ENCODE measurements at places on chromosomes 7 and 10. TPM values are rescaled to one million over a fixed set of nuclear protein-coding genes. Genes with fewer than 3 reads are reported as not detected.

DNA sequence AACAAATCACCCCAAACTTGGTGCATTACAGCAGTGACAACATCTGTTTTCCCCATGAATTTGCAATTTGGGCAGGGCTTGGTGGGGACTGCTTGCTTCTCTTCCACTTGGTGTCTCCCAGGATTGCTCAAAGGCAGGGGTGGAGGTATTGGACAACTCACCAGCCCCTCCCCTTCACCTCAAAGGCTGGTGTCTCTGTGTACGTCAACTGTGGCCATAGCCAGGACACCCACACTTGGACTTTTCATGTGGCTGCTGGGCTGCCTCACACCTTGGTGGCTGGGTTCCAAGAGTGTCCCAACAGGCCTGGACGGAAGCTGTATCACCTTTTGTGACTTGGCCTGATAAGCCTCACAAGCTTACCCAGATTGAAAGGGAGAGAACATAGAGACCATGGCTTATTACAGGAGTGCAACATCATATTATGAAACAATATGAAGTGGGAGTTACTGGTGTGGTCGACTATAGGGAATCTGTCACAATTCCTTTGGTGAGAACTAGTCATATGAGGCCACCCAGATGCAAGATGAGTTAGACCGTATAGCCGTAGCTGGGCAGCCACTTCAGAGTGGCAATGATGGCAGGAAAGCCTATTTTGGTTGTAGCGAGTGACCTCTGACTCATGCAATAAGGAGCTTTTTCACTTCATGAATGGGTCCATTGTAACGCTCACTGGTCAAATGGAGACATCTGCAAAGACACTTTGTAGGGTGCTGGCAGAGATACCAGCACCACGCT lies 187.6 kb upstream of the ITGB1 start:
- no peak for DNase-seq

DNA sequence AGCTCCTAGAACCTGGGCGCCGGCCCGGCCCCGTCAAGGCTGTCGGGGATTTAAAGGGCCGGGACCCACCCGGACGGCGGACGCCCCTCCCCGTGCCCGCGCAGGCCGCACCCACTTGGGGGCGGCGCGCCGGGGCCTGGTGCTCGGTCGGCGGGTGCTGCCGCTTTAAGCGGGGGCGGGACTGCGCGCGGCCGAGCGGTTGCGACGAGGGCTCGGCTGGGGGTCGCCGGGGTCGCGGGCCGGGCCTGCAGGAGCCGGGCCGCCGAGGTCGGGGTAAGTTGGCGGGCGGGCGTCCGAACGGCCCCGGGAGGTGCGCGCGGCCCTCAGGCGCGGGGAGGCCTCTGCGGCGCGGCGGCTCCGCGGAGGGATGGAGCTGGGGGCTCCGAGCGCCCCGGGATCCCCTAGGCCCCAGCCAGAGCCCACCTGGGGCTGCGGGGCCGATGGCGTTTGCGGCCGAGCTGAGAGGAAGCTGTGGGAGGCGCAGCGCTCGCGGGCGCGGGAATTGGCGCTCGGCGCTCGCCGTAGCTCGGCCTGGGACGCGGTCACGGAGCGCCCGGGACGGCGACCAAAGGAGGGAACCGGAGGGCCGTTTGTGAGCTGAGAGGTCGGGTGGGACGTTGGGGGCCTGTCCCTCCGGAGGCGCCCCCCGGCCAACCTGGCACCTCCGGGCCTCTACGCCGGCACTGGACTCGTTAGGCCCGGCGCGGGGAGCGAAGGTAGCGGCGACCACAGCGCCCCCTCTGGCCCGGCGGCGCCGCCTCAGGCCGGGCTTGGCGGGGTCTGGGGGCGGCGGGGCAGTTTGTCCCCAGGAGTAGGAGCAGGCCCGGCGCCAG lies at the start of gene TRRAP:
Gene TRRAP, plus strand, starts transcription at position 168 of the 833 bp plus-strand sequence. CDS start 2,619 bp downstream, outside the sequence.
- DNase-seq: peak; percentile 88

GRCh38 chr7:28774261-28774988 lies 183.7 kb downstream of the TRIL start:
- DNase-seq: no peak

DNA sequence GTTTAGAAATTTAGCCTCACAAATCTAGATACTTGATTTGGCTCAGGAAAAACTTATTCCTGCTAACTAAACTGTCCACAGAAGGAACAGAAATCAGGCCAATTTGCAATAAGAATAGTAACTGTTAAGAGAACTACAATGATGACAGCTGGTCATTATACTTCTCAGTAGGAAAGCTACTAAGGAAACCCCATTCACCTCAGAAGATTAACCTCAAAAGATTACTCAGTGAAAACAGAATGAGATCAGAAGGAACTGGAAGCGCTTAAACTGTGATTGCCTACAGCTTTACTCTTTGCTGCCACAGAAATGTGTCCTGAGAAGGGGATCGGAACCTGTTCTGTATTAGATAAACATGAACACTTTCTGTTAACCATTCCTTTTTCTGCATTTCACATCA lies 24.3 kb upstream of the DNAJB12 start:
- DNase-seq: no peak

DNA sequence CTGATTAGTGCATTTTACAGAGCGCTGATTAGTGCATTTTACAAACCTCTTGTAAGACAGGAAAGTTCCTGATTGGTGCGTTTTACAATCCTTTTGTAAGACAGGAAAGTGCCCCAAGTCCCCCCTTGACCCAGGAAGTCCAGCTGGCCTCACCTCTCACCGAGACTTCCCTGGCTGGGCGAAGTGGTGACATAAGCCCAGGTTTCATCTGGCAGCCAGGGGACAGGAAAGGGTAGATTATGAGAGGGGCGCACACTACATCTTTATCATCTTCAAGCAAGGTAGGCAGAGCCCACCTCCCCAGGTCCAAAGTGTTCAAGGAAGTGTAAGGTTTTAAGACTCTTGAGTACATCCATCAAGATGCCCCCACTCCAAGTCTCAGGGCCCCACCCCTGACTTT lies 5.5 kb upstream of the GDF10 start:
- DNase-seq: no peak

DNA sequence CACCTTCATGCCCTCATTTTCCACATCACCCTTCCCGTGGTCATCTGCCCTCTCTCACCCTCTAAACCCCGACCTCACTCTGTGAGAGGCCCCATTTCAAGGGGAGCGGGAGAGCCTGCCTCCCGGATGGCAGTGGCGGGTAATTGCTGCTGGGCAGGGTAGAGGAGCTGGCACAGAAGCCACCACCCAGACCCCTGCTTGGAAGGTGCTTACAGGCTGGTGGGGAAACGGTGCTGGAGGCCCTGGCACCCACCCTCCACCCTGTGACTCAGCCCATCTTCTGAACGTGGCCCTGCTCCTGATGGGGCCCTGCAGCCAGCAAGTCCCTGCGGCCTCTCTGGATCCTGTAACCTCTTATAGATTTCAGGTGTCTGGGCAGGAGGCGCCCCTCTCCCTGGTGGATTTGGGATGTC lies 10.6 kb upstream of the PWWP2B start:
- no peak for DNase-seq

LRRD1 gene
- total RNA-seq: not detected

DNA sequence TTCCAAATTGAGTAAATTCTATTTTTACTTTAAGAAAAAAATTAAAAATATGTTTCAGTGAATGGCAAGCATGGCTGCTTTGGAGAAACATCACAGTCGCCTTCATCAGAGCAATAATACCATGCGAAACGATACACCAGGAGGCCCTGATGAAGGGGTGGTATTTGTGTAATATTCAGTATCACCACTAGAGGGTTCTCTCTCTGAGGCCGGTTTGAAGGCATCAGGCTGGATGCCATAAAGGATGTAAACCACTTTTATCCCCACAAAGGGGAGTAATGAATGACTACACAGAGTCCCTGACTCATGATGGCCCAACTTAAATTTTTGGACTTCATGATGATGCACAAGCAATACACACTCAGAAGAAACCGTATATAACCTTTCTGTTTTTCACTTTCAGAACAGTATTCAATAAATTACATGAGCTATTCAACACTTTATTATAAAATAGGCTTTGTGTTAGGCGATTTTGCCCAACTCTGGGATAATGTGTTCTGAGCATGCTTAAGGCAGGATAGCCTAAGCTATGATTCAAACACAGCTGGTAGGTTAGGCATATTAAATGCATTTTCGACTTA lies 95.5 kb downstream of the PPP1R17 start:
- no peak for DNase-seq

CTAGE4 gene
- total RNA-seq: 0.62 TPM

DNA sequence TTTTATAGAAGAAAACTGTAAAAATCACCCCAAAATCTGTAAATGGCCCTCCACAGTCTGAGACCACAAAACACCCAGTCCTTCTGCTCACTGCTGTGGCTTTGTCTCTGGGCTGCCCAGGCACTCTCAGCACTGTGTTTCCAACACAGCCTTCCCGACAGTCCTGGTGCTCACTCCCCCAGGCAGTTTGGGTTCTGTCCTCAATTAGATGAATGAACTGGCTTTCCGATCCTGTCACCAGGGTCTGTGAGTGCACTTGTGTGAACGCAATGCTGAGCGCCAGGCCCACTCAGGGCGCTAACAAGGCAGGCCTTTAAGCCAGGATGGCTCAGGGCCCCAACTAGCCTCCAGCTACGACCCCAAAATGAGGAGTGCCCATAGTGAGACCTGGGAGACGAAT lies 3.3 kb downstream of the MAD1L1 start:
- DNase-seq: no peak

GRCh38 chr7:79876848-79877252 lies 257.8 kb upstream of the GNAI1 start:
- no peak for DNase-seq

DNA sequence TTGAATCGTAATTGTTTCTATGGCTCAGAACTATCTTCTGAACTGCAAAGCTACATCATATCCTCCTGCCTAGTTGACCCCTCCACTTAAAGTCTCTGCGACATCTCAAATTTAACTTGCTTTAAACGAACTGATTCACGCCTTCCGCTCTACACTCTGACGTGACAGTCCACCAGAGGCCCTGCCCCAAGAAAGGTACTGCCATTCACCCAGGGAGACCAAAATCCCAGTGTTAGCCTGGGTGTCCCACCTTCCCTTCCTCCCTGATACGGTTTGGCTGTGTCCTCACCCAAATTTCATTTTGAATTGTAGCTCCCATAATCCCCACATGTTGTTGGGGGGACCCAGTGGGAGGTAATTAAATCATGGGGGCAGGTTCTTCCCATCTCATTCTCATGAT lies 90.8 kb downstream of the CPXM2 start:
- no peak for DNase-seq

- DNase-seq: peak; percentile 61
Observed at GRCh38 chr10:32207544-32207943, 139.4 kb downstream of the EPC1 start.

GRCh38 chr10:24680647-24681524 lies 42.8 kb downstream of the ARHGAP21 start:
- DNase-seq: no peak

DNA sequence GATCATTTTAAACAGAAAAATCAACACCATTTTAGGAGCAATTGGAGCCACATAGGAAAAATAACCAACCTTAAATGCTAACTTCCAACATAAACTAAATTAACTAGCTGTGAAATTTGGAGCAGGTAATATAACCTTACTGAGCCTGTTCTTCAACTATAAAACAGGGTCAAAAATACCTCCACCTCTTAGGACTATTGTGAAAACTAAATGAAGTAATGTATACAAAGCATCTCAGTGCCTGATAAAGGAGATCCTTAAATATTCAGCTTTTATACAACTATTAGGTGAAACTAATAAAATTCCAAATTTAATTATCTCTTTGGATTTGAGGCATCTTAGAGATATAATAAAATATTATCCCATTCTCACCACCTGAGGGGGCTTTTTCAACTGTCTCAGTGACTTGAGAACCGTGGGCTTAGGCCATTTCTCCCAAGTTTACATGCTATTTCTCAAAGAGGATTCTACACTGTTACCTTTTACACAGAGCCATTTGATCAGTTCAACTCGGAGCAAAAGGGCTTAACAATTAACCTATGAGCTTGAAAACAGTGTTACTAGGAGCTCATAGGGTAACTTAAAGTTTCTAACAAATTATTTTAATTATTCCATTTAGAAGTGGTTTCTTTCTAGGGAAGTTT lies 165.0 kb upstream of the ASAH2 start:
- no peak for DNase-seq

DNA sequence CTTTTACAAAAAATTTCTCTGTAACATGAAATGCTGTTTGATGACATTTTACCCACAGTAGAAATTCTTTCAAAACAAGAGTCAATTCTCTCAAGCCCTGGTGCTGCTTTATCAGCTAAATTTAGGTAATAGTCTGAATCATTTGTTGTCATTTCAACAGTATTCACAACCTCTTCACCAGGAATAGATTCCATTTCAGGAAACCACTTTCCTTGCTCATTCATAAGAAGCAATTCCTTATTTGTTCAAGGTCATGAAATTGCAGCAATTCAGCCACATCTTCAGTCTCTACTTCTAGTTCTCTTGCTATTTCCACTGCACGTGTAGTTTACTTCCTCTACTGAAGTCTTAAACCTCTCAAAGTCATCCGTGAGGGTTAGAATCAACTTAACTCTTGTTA lies 14.1 kb downstream of the STAG3 start:
- no peak for DNase-seq

All from left ventricle myocardium superior (tissue), 1 donor.